ENCODE measurements at places on chromosomes 1 and 21. TPM values are rescaled to one million over a fixed set of nuclear protein-coding genes. Genes with fewer than 3 reads are reported as not detected.

DNA sequence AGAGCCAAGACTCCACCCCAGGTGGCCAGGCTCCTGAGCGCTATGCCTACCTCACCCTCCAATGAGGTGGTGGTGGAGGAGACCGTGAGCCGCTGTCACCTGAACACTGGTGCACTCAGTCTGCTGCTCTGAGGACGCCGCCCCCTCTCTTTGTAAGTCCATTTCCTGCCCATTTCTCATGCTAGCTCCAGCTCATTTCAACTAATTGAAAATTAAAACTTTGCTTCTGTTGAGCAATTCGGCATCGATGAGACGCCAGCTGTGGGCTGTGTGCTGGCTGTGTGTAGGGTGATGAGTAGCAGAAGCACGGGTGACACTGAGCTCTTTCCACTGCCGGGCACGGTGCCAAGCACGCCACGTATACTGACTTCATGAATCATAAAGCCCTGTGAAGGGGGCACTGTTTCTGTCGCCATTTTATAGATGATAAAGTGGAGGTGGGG is 11.2 kb downstream of the TNFRSF1B start:
- no peak for DNase-seq

DNA sequence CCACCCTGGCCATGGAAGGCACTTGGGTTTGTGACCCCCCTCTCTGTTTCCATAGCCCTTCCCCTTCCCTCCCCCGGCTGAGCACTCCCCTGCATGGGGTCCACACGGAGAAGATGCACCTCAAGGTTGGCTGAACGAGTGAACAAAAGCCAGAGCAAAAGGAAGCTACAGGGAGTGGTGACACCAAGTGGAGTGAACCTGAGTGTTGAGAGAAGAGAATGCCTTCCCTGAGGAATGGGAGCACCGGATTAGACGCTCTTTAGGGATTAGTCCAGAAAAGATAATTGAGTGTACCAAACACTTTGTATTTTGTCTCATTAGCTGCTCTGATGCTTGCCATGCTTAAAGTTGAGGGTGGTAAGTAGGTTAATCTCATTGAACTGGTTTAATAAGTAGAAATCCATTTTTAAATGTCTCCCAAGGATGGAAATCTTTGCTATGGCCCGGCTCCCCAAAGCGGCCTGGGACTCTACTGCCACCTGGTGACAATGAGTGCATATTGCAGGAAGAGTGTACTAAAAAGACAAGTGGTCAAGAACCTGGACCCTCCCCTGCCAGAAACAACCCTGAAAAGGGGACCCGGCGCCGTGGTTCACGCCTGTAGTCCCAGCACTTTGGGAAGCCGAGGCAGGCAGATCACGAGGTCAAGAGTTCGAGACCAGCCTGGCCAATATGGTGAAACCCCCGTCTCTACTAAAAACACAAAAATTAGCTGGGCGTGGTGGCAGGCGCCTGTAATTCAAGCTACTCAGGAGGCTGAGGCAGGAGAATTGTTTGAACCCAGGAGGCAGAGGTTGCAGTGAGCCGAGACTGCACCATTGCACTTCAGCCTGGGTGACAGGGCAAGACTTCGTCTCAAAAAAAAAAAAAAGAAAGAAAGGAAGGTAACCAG is 150.6 kb upstream of the ZC3H12A start:
- peak; percentile 5 for DNase-seq

The TEKT2 gene
- 0.02 TPM for polyA plus RNA-seq

GRCh38 chr1:27662707-27663393 is 9.1 kb downstream of the IFI6 start:
- no peak for DNase-seq

All from keratinocyte (primary cell).